ENCODE measurements at places on chromosomes 16 and 17.

- DNase-seq: no peak
Observed at GRCh38 chr17:42192189-42193126, 1.8 kb downstream of the GHDC start.

GRCh38 chr17:8015957-8016631, 13.7 kb downstream of the GUCY2D start:
- no peak for DNase-seq

DNA sequence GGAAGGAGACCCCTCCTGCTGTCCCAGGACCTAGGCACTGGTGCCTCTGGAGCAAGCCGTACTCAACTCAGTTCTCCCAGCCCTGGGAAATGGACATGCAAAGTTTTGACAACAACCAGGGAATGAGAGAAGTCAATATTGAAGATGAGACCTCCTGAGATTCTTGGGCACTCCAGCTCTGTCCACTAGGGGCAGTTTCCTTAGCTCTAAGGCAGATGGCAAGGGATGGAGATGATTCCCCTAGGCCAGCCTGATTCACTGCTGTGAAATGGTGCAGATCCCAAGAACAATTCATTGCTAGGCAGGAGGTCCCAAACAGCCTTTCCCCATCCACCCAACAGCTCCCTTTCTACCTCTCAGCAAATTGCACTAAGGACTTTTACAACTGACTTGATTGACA, 20.5 kb upstream of the SDR42E2 start:
- no peak for DNase-seq

DNA sequence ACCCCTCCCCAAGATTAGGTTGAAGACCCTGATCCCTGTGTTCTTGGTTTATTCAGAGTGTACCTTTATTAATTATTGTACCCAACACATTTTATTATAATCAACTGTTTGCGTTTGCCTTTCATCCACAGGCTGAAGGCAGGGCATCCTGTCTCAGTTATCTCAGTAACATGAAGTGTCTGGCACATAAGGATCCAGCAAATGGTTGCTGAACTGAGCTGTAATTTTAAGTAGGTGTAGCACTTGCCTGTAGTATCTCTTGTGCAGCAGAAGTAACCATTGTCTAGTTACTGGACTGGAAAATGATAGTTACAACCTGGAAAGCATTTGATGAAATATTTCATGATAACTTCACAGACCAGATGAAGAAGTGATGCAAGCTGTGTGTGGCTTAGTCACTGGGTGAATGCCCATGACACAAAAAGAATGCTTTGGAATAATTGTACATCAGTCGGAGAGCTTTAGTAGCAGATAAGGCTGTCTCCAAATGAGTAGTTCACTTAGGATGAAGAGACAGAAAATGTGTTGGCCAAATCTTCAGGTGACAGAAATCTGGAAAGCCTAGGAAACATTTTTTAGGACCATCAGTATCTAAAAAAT, 56.6 kb downstream of the ESRP2 start:
- no peak for DNase-seq

GRCh38 chr16:30066761-30067583, 1.4 kb downstream of the ALDOA start:
- DNase-seq: no peak

DNA sequence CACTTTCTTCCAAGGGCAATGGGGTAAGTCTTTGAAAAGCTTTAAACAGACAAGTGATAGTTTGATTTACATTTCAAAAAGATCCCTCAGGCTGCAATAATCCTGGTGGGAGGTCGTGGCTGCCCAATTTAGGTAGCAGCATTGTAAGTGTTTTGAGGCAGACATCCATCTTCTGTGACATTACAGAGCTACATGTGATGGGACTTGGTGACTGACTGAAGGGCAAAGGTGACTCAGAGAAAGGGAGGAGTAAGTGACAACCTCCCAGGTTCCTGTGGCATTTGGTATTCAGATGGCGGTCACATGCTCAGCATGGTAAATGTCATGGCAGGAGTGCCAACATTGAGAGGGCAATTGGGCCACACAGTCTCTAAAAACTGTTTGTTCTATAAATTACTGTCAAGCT, 26.5 kb downstream of the STAT3 start:
- DNase-seq: no peak

DNA sequence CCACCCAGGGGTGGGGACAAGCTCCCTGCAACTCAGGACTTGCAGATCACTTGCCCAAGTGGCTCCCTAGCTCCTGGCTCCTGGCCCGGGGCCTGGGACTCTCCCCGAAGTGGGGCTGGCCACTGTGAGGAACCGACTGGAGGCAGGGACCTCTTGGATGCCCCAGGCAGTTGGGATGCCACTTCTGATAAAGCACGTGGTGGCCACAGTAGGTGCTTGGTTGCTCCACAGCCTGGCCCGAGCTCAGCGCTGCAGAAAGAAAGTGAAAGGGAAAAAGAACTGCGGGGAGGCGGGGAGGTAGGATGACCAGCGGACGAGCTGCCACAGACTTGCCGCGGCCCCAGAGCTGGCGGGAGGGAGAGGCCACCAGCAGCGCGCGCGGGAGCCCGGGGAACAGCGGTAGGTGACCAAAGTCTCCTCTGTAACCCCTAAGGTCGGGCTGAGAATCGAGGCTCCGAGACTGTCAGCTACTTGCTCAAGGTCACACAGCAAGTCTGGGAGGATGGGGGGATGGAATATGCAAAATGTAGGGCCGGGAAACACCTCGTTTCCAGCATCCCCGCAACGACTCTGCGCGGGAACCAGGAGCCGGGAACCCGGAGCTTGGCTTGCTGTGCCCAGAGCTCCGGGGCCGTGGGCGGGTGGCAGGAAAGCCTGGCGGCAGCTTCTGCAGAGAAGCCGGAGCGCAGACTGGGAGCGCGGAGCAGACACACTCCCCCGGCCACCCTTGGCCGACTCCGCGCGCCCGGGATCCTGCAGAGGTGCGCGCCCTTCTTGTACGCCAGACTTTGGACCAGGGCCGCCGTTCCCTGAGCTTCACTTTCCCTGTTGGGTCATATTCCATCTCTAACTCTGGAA, 1.9 kb downstream of the CIITA start:
- peak; percentile 8 for DNase-seq

DNA sequence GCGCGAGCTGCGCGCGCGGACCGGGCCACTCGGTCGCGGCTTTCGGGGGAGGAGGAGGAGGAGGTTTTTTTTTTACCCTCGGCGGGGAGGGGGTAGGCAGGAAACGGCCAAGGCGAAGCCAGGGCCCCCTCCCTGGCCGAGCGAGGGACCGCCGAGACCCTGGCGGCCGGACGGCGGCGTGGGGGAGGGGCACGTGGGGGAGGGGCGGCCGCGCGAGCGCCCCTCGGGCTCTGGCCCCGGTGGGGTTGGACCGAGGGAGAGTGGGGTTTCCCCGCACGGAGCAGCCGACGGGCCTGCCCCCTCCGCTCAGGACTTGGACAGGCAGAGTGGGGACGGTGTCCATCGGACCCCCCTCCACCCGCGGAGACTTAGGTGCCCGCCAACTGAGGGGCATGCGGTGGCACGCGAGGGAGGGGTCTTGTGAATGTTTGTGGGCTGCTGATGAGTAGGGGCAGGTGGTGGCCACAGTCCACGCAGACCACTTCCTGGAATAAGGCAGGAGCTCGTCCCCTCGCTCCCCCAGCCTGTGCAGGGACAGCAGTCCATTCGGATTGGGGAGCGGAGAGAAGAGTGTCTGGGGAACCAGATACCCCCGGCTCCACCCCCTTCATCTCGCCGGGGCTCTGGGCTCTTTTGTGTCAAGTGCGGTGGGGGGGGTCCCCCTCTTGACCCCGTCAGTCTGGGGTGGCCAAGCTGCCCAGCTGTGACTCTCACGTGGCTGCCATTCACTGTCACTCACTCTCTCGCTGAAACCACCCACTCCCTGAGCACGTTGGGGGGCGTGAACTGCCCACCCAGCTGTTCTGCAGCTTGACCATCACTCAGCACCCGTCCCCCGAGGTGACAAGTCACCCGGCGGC, 3.0 kb upstream of the CHD3 start:
- DNase-seq: peak; percentile 34

DNA sequence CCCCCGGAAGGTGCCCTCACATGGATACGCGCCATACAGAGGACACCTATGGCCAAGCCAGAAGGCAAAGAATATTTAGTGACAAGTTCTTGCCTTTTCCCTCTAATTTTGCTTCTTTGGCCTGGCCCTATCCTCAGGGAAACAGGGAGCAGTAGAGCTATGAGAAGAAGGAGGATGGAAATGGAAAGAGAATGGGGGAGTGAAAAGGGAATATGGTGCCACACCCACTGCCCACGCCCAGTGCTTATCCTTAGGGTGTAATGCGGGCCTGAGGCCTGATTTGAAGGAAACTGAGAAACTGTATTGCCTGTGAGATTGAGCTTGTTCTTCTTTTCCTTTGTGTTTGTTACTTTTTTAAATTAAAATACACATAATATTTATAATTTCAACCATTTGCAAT, 255.1 kb downstream of the HS3ST3A1 start:
- DNase-seq: no peak

- no peak for DNase-seq
Observed at GRCh38 chr17:78016852-78017251, 58.3 kb downstream of the TNRC6C start.

DNA sequence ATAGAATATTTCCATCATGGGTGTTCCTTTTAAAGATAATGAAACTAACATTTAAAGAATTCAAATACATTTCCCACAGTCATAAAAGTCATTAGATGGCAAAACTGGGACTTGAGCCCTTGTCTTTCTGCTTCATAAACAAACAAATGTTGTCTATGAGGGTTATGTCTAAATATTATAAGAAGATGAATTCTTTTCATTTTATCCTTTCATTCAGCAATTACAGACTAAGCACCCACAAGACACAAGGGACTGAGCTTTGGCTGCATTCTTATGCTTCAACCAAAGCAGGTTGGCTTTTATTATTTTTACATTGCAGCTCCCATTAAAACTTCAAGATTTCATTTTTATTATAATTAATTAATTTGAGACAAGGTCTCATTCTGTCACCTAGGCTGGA, 14.9 kb downstream of the SARM1 start:
- DNase-seq: no peak

GRCh38 chr17:17445925-17446665, 30.7 kb upstream of the MED9 start:
- DNase-seq: no peak

- no peak for DNase-seq
Observed at GRCh38 chr17:75704963-75705875, 16.0 kb upstream of the ITGB4 start.

- DNase-seq: no peak
Observed at GRCh38 chr17:49401971-49402611, 12.6 kb downstream of the PHB1 start.

Data from activated CD8-positive, alpha-beta memory T cell treated with anti-CD3 and anti-CD28 coated beads for 1 hour (primary cell).